ENCODE measurements at places on chromosomes 1 and 21.

DNA sequence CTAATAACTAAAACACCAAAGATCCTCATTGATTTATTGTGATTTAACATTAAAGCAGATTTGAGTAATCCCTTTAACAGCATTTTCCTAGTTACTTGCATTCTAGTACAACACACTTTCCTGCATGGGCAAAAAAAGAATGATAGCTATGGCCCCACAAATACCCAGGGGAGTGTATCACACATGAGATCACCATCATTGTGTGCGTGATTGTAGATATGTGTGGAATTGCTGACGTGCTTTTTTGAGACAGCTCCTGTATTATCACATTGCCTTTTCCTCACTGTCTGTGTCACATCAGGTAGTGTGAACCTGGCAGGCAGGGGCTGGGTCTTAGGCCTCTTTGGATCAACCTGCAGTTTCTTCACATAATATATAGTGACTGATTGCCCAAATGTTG, 48.5 kb upstream of the SAMD13 start:
- peaks cover 5% of the 10 kb centered on the region for H3K4me1 ChIP-seq
- DNase-seq, result peak; percentile 52
- no peak overlapping the region for H3K27ac ChIP-seq
- no peaks in the 10 kb centered on the region for H3K27me3 ChIP-seq
- H3K4me3 ChIP-seq, result no peak overlapping the region
- H3K36me3 ChIP-seq, result no peaks in the 10 kb centered on the region

GRCh38 chr1:234683861-234684632, 74.1 kb upstream of the IRF2BP2 start:
- H3K36me3 ChIP-seq, result no peaks in the 10 kb centered on the region
- no peaks in the 10 kb centered on the region for H3K27me3 ChIP-seq
- H3K4me1 ChIP-seq, result peaks cover 1% of the 10 kb centered on the region

DNA sequence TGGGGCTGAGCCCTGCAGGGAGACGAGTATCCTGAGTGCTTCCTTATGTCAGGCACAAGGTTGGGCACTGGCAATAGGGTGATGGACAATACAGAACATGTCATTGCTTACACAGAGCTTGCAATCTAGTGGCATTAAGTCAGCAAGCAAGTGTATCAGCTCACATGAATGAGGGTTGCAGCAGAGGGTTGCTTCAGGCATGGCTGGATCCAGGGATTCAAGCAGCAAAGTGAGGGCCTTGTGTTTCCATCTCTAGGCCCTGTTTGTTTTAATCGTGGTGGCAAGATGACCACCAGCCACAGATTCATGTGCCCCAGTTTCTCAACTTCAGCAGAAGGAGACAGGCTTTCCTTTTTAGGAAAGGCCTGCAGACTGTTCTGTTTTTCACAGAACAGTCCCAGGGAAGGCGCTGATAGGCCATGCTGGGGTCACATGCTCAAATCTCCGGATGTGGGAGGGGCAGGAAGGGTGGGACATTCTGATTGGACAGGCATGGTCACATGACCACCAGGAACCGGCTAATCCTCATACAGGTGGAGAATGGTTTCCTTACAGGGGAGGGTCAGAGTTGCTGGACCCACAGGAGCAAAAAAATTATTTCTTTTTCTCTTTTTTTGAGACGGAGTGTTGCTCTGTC, 14.4 kb downstream of the PLOD1 start:
- no peaks in the 10 kb centered on the region for H3K27me3 ChIP-seq
- H3K36me3 ChIP-seq, result peaks cover 36% of the 10 kb centered on the region
- H3K4me1 ChIP-seq, result peaks cover 5% of the 10 kb centered on the region
- H3K4me3 ChIP-seq, result no peak overlapping the region
- DNase-seq, result no peak

GRCh38 chr1:54278941-54279422, 79.0 kb downstream of the MRPL37 start:
- no peaks in the 10 kb centered on the region for H3K27me3 ChIP-seq
- peaks cover 22% of the 10 kb centered on the region for H3K36me3 ChIP-seq
- peak; percentile 56 for DNase-seq
- no peak overlapping the region for H3K27ac ChIP-seq
- no peak overlapping the region for H3K4me3 ChIP-seq
- H3K4me1 ChIP-seq, result peaks cover 44% of the 10 kb centered on the region

DNA sequence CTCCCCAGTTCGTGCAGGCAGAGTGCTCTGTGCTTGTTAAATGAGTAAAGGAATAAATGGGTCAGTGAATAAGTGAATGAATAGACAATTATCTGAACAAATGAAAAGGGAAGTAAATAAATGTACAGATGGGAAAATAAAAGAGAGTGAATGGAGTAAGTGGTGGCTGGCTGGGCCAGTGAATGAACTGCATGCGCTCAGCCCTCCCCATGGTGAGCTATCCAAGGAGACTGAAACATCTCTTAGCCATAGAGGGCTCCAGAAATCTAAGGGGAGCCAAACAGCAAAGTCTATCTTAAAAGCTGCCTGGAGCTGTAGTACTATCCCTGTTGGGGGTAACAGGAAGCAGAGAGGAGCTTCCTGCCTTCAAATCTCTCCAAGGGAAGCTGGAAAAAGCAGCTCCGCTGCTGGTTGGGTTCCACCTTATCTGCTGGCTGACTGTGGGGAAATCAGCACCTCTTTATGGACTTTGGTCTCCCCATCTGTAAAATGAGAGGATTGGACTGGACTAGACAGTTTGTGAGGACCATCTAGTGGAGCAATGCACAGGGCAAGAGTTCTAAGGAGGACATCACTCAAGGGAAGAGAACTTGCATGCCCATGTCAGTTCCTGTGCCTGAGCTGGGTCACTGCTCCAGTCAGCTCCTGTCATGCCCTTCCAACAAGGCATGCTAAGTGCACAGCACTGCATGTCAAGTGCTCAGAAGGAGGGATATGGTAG, 77.9 kb downstream of the TRABD2B start:
- H3K27ac ChIP-seq, result no peak overlapping the region
- no peaks in the 10 kb centered on the region for H3K4me1 ChIP-seq
- H3K36me3 ChIP-seq, result no peaks in the 10 kb centered on the region

GRCh38 chr1:30036229-30036547, 687.2 kb downstream of the MATN1 start:
- peaks cover 8% of the 10 kb centered on the region for H3K4me1 ChIP-seq
- no peaks in the 10 kb centered on the region for H3K36me3 ChIP-seq
- H3K27me3 ChIP-seq, result no peaks in the 10 kb centered on the region
- no peak for DNase-seq
- H3K27ac ChIP-seq, result no peak overlapping the region
- no peak overlapping the region for H3K4me3 ChIP-seq

DNA sequence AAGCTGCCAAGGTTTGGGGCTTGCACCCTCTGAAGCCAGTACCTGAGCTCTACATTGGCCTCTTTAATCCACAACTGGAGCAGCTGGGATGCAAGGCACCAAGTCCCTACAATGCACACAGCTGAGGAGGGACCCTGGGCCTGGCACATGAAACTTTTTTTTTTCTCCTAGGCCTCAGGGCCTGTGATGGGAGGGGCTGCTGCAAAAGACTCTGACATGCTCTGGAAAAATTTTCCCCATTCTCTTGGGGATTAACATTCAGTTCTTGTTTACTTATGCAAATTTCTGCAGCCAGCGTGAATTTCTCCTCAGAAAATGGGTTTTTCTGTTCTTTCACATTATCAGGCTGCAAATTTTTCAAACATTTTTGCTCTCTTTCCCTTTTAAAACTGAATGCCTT, 1072.2 kb downstream of the BRINP3 start:
- H3K27me3 ChIP-seq, result no peaks in the 10 kb centered on the region
- H3K4me3 ChIP-seq, result no peak overlapping the region
- no peaks in the 10 kb centered on the region for H3K36me3 ChIP-seq
- no peak for DNase-seq

DNA sequence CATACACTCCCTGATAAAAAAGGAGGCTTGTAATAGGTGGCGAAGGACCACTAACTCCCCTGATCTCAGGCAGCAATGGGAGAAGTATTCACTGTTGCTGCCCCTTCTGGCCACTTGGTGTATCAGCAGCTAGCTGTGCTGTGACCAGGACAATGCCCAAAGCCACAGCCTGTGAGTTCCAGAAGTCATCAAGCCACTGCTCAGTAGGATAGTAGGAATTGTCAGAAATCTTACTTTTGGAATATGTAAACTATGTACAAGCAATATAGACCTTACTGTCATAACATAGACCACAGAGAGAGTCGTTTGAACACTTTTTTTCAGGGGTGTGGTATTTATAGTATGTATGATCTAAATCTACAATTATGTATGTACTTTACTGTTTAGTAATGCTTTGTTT, 248.3 kb upstream of the CAMK1G start:
- DNase-seq, result peak; percentile 33
- H3K4me1 ChIP-seq, result no peaks in the 10 kb centered on the region
- H3K4me3 ChIP-seq, result no peak overlapping the region

- peaks cover 3% of the 10 kb centered on the region for H3K27me3 ChIP-seq
- no peaks in the 10 kb centered on the region for H3K36me3 ChIP-seq
- no peak overlapping the region for H3K27ac ChIP-seq
- H3K4me1 ChIP-seq, result peaks cover 7% of the 10 kb centered on the region
- no peak overlapping the region for H3K4me3 ChIP-seq
Measured at GRCh38 chr1:183318433-183318832, 99.7 kb downstream of the NMNAT2 start.

DNA sequence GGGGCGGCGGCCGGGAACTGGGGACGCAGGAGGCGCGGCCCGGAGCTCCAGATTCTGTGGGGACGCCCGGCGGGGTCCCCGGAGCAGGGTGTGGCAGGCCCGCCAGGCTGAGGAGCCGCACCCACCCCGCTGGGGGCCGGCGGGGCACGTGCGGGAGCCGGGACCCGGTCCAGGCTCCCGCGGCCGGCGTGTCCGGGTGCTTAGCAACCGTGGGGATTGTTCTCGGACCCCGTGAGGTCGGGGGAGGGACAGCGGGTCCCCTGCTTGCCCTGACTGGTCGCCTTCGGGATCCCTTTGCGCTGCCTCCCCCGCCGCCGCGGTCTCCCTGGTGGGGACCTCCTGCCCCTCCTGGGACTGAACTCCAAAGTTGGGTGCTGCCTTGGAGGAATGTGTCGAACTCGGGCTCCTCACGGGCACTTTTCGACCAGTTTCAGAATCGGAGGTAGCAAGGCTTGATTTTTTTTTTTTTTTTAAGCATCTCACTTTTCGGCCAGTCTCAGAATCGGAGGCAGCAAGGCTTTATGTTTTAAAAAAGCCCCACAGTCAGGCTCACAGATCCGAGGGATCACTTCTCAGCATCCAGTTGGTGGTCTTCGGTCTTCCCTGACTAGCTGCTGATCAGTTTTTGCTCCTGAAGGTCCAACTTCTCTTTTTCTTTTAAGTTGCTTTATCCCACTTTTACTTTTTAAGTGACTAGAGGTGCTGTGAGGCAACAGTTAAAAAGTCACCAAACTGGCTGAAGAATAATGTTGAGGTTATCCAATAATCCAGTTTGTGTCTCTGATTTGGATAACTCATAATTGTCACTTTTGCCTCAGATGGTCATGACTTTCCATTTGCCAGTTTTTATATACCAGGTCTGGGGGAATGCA, 648 bp downstream of the FAM76A start:
- peaks cover 30% of the 10 kb centered on the region for H3K36me3 ChIP-seq
- peak; percentile 61 for DNase-seq
- peak overlapping the region; percentile 21 for H3K27ac ChIP-seq
- H3K4me1 ChIP-seq, result peaks cover 4% of the 10 kb centered on the region

DNA sequence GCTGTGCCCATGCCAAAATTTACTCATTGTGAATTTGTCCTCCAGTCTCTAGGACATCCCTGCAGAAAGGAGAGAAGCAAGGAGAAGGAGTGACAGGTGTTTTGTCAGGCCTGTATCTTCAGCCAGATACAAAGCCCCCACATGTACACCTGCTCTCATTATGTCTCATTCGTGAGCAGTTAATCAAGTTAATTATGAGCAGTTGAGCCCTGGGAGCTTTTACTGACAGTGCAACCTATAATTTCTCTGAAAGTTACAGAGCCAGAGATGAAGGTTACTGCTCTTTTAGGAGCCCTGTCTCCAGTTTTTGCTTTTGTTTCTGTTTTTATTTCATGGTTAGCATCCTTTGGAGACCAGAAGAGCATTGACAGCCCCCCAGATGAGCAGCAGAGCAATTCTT, 5.0 kb upstream of the ILDR2 start:
- no peak overlapping the region for H3K4me3 ChIP-seq
- H3K36me3 ChIP-seq, result no peaks in the 10 kb centered on the region
- H3K27me3 ChIP-seq, result peaks cover 22% of the 10 kb centered on the region
- no peak for DNase-seq

- peaks cover 9% of the 10 kb centered on the region for H3K4me1 ChIP-seq
- H3K4me3 ChIP-seq, result no peak overlapping the region
- H3K36me3 ChIP-seq, result no peaks in the 10 kb centered on the region
Measured at GRCh38 chr1:184210031-184210430, 158.5 kb downstream of the TSEN15 start.

DNA sequence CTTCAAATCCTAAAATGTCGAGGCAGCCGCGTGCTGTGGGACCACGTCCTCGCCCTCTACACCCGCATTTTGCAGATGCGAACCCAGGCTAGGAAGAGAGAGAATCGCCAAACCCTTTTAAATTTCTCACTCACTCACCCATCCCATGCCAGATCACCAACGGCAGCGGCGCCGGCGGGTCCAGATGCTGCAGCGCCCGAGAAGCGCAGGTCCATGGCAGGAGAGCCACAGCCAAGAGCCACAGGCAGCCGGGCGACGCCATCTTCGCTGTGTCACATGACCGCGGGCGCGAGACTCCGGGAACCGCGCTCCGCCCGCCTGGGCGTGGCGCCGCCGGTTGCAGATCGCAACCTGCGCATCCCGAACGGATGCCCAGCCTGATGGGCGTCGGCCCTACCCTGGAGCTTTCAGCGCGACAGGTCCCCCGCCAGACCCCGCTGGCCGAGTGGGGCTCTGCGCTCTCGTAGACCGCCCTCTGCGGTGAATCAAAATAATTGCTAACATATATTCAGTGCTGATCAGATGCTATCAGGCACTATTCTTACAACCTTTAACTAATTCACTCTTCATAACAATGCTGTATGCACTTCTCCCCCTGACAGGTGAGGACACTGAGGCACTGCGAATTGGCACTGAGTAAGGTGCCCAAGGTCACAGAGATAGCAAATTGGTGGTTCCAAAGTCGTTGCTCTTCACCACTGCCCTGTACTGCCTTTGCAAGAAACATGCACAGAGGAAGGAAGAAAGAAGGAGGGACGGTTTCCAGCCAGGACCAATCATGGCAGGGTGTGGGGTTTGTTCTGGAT, at the start of gene PPT1:
Gene PPT1 (minus strand): TSS at position 276 of the 806 bp plus-strand sequence. CDS start 14 bp downstream, at position 262.
- H3K4me1 ChIP-seq, result peaks cover 4% of the 10 kb centered on the region
- peak within 1 kb of the TSS; percentile 87 for H3K4me3 ChIP-seq
- H3K27ac ChIP-seq, result peak within 1 kb of the TSS; percentile 48

- DNase-seq, result peak; percentile 96
- peak overlapping the region; percentile 50 for H3K27ac ChIP-seq
- peaks cover 6% of the 10 kb centered on the region for H3K4me1 ChIP-seq
- no peak overlapping the region for H3K4me3 ChIP-seq
Measured at GRCh38 chr1:55127827-55128343, 87.3 kb downstream of the USP24 start.

DNA sequence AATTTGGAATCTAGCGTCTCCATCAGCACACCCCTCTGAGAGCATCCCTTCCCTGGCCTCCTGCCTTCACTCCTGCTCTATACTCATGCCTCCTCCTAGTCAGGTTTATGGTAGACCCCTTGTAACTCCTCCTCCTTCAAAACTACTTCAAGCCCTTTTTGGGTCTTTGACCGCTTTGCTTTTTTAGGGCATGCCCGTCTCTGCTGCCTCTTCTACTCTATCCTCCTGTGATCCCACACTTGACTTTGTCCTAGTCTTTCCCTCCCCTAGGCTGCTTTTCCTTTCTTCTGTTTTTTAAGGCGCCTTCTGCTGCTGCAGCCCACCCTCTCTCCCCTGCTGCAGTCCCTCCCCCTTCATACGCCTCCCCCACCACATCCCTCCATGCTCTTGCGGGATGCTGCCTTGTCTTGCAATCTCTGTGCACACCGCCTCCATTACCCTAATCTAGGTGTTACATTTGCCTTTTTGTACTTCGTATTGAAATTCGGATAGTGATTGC, 1.5 kb downstream of the SNX27 start:
- H3K4me1 ChIP-seq, result peaks cover 6% of the 10 kb centered on the region
- no peaks in the 10 kb centered on the region for H3K27me3 ChIP-seq
- H3K4me3 ChIP-seq, result peak overlapping the region; percentile 90

All from mesenchymal stem cell (in vitro differentiated cells and primary cell).